ENCODE measurements at places on chromosomes 16 and 17.

DNA sequence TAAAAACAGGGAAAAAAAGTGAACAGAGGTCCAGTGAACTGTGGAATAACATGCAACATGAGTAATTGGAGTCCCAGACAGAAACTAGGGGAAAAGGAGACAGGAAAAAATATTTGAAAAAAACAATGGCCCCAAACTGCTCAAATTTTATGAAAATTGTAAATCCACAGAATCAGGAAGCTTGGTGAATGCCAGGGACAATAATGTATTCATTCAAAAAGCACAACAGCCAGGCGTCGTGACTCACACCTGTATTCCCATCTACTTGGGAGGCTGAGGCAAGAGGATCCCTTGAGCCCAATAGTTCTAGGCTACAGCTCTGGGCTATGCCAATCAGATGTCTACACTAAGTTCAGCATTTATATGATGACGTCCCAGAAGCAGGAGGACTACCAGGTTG is 23.7 kb downstream of the NCOR1 start:
- no peak for DNase-seq

DNA sequence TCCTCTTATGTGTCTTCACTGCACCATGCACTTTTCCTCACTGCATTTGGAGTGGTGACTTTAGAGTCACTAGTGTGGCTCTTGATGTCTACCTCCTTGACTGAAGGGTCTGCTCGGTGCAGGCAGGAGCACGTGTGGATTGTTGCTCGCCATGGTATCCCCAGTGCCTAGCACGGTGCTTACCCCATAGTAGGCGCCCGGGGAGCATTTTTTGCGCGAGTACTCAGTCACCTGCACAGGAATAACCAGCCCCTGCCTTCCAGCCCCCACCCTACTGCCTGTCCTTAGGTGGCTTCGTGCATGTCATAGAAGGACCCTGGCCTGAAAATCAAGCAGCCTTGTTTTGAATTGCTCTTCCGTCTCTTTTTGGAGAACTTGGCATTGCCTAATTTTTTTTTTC is 31.3 kb downstream of the CDRT15 start:
- DNase-seq, result no peak

GRCh38 chr17:57556320-57556719 is 188.8 kb downstream of the CCDC182 start:
- DNase-seq, result no peak

DNA sequence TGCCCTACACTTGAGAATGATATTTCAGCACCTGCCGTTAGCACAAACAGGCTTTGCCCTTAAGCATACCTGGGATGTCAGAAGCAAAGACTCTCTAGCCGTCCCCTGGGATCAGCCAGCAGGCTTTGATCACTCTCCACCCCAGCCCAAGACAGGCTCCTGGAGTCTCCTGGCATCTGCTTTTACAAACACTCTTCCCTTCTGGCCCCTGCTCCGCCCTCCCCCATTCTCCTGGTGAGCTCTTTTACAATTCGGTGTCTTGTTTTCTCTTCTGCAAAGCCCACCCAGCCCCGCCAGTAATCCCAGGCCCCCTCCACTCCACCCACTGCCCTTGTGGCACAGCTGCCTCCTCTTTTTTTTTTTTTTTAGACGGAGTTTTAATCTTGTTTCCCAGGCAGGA is 50.4 kb downstream of the KATNIP start:
- DNase-seq, result no peak

DNA sequence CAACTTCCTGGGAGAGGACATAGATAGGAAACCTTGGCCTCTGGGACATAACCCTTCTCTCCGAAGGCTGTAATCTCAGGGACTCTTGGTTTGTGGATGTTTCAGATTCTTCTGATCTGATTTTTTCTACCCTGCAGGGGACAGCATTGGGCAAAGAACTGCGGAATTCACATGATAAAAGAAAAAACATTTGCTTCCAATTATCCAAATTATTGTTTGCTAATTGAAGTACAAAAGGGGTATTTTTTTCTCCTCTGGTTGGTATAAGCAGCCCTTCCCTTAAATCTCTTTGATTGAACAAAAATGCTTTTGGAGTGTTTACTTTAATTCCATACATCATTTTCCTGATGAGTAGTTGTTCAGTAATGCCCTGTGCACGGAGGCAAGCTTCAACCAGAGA is 251.7 kb upstream of the IRX3 start:
- no peak for DNase-seq

DNA sequence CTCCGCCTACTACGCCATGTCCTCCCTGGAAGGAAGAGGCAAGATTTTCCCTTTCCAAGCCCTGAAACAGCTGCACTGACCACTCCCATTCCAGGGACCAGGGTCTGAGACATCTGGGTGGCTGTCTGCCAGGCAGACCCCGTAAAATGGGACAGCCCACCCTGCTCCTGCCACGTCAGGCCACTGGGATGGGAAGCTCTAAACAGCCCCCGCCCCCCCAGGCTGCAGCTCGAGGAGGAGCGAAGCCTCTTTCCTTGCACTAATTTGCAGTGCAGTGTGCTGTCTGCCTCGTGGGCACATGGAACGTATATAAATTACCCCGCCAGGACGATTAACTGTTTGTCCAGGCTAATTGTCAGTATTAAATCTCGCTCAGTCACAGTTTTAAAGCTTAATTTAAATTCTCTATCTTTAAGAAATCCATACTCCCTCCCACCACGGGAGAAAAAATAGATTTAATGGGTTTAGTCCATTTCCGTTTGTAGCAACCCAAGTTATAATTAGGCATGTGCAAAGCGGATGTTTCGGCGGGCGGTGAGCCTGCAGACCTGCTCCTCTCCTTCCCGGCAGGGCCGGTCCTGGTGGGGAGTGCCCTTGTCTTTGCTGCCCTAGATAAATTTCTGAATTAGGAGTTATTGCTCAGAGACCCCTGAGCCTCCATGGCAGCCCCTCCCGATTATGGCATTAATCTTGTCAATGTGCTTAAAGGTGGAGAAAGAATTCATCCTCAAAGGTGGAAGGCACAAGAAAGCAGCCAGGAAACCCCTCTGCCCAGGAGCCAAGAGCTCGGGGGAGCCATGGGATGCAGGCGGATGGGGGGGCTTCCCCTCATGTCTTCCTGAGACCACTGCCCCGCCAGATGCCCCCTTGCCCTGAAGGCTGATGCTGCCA is 268.0 kb upstream of the TNRC6C start:
- DNase-seq, result no peak

GRCh38 chr17:39527220-39527813 is 66.0 kb downstream of the CDK12 start:
- DNase-seq, result no peak

All from activated T-cell treated with anti-CD3 and anti-CD28 coated beads, Interleukin-2, amount 50 U/mL, for 48 hours (primary cell).